ENCODE measurements at places on chromosomes 6 and 20.

GRCh38 chr6:145380186-145380585, 355.1 kb downstream of the EPM2A start:
- no peak for DNase-seq

DNA sequence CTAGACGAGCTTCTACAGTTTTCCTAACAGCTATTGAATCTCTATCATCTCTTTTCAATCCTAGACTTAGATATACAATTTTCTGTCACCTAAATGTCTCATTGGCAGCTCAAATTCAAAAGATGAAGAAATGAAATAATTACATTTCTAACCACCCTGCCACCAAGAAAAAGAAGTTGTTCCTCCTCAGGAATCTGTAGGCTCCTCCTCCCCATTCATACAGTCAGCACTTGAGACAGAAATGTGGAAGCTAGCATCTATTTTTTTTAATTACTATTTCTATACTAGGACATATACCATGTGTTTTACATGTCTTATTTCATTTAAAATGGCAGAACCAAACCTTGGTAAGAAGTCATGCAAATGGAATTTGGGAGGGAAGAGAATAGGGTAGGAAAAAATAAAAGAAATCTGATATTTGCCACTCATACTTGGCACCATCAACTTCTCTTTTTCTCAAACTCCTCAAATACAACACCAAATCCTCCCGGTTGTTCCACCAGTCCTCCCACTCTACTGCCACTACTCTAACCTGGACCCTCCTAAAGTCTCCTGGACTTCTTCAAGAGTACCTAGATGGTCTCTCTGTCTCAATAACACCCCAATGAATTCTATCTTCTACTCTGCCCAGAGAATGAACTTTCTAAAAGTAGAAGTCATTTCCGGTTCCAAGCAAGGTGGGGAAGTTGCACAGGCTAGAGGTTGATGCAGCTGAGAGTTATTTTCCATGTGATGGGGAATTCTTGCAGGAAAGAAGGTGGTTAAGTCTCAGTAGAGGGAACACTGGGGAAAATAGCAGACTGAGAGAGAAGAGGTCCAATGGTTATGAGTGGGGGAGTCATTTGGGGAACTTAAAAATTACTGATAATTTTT, 54.1 kb downstream of the ATXN1 start:
- DNase-seq = no peak

DNA sequence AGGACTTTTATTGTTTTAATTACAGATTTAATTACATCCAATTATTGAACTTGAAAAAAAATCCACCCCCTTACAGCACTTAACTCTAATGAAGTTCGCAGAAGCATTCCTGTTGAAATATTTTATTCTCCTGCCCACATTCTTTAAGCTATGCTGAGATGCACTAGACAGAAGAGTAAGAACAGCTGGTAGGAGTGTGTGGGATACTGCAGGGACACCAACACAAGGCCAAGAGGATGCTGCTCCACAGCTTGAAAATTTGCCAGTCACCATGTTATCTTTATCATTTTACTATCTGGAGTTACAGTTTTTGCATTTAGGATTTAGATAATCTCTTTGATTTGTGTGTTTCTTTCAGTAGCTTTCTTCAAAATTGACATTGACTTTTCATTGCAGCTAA, 180.7 kb downstream of the EPHA7 start:
- no peak for DNase-seq

DNA sequence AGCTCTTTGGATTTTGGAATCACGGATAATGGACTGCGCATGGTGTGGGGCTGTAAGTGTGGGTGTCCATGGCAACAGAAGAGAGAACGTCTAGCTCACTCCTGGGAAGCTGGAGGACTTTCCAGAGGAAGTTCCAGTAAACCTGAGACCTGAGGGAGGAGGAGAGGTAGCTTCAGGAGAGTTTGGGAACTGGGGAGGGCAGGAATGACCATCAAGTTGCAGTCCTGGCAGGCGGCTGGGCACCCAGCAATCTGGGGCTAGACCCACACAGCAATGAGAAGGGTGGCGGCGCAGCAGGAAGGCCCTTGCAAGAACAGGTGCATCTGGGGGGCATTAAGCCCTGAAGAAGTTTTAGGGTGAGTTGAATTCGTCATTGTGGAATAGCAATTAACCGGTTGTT, 95.9 kb downstream of the FOXC1 start:
- no peak for DNase-seq

DNA sequence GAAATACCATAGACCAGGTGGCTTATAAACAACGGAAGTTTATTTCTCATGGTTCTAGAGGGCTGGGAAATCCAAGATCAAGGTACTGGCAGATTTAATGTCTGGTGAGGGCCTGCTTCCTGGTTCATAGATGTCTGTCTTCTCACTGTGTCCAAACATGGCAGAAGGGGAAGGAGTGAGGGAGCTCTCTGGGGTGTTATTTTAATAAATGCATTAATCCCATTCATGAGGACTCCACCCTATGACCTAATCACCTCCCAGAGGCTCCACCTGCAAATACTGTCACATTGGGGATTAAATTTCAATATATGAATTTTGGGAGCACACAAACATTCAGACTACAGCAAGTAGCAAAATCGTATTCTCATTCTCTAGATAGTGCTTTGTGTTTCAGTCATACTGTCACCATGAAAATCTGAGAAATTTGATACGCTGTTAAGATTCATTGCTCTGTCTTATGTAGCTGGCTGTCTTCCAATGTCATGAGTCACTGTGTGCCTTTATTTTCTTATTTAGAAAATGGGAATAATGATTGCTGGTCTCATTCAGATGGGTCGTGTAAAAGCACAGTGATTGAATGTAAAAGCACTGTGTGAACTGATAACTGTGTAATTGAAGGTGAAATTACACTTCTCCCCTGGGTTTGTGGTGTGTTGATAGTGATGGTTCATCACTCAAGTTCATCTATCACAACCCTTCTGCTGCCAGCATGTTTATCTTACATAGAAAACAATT, 8.9 kb upstream of the ERVFRD-1 start:
- DNase-seq = no peak

DNA sequence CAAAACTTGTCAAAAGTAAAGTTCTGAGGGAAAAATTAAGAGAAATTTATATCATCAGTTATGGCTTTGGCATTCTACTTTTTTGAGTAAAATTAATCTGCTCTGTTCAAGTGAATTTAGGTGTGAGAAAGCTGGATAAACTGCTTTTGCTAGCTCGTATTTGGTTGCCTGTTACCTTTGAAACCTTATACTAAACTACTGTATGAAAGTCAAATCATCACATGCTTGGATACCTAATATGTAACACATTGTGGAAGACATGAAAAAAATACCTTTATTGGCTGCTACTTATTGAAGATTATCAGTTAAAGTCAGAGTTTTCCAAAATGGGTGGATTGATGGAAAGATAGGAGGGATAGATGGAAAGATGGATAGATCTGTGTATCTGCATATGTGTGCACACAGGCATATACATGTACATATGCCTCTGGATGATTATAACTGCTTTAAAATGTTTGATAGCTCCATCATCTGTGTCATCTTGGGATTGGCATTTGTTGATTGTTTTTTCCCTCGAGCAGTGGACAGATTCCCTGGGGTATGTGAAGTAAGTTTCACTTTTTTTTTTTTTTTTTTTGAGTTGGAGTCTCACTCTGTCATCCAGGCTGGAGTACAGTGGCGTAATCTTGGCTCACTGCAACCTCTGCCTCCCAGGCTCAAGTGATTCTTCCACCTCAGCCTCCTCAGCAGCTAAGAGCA, 24.3 kb downstream of the SCAF8 start:
- no peak for DNase-seq

GRCh38 chr6:133100865-133101264, 140.3 kb upstream of the EYA4 start:
- DNase-seq = no peak

GRCh38 chr20:24977336-24977735, 15.2 kb downstream of the APMAP start:
- no peak for DNase-seq

GRCh38 chr6:2165286-2165685, 80.1 kb downstream of the GMDS start:
- no peak for DNase-seq

DNA sequence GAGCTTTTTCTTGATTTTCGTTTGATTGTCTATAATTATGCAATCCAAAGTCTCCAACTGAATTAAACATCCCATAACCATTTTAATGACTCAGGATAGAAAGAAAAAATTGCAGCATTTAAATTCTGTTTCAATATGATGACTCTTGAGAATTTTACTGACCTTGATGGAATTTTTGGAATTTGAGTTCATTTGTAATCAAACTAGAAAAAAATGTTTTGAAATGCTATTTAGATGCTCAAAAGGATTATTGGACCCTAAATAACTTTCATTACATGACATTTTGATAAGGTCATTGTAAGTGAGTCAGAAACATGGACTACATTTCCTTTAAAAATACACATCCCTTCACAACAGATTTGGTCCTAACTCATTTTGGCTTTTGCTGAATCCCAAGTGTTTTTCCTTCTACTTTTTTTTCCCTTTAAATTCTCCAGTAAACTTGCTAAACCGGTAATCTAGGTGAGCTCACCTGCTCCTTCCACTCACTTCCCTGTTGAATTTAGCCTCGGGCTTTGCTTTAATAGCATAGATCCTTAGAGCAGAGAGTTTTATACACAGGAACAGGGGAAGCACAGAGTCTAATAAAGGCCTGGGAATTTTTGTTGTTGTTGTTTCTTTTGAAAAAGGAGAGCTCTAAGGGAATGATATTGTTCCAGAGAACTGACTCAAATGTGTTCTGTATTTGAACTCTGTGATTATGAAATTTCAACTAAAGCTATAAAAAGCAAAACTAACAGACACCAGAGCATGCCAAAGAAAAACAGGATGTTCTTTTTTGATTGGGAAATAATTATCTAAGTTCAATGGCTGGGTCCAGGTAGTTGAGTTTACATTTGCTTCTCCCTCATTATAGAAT, 1088.2 kb upstream of the CITED2 start:
- no peak for DNase-seq

DNA sequence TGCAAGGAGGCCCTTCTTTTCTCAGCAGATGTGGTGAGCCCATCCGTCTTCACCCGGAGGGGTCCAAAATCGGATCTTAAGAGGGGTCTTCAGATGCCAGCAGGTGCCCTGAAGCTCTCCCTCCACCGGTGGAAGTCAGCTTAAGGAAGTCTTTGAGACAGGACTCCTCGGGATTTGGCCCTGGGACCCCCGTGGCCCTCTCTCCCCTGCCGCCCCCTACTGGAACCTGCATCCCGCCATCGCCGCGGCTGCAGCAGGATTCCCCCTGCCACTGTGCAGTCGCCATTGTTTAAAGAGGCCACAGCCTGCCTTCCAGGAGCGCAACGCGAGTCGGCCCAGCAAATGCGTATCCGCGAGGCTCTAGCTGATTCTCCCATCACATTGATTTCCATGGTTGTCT, 292.5 kb upstream of the ZNF337 start:
- no peak for DNase-seq

DNA sequence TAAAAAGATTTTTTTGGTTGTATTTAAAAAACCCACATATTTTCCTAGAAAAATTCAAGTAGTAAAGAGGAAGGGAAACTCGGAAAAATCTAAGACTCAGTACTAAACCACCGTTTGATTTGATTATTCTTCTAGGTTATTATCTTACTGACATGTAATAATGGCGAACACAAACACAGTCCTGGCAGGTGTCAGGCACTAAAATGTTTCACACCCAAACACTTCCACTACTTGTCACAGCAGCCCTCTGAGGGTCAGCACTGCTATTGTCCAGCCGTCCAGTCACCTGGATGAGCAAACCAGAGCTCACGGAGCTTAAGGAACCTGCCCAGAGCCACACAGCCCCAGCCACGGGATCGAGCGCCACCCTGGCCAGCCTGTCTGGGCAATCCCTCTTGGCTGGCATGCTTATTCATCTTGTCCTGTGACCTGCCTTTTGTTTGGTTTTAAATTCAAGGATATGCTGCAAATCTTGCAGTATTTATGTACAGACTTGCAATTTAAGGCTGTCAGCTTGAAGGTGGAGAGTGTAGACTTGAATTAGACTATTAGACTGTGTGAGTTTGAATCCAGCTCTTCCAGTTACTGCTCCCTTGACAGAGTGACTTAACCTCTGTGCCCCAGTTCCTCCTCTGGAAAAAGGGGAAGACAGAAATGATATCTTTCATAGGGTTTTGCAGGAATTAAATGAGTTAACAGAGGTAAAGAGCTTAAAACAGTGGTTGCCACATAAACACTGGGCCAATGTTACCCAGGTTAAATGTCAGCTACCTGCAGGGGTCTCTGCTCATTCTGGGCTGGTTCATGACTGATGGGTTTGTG, 82.2 kb downstream of the CDYL start:
- no peak for DNase-seq

DNA sequence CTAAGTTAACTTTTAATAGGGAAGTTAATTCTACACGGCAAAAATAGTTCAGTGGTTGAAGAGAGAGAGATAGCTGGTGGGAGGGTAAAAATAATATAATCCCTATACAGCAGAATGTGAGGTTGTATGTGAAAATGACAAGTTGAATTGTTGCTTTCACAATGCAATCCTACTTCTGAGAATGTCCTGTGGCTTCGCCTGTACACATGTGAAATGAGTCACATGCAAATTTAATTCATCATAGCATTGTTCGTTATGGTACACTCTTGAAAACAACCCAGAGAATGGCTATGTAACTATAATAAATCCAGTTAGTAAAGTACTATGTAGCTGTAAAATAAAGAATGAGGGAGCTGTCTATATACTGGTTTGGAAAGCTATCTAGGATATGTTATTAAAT, 46.0 kb upstream of the HINT3 start:
- DNase-seq = no peak

Data from naive B cell (primary cell).